Stimulated activated CD8-positive, alpha-beta memory T cell treated with anti-CD3 and anti-CD28 coated beads, Interleukin-15, amount 100 ng/mL, for 4 hours (primary cell): ENCODE measurements at places on chromosomes 6 and 20.

DNA sequence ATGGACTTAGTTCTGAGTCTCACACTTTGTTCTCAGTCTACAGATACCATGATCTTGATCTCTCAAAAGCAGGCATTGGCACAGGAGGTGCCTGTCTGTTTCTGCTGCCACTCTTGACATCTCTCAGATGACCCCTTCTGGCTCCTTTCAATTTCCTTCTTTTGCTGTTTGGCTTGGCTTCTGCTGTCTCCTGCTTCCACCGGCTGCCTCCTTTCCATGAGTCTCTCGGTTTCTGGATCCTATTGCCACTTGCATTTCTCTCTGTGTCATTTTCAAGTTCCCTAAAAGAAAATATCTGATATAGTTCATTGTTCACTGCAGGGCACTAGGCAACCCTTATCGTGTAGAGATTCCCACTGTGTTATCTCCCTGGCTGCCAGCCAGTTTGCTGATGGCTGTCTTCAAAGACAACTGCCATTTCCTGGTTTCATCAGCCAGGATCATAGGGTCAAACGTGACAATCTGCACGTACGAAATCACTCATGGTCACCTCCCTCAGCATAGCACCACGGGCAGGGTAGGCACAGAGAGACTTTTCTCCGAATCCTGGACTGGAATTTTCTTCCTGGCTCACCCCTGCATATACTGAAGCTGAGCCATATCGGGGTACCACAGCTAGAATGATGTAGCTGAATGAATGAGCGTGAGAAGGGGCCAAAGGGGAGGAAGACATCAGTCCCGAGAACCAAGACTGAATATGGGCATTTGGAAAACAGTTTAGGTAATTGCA is 144.6 kb upstream of the TMEM170B start:
- DNase-seq = no peak

GRCh38 chr6:163302747-163303146 is 111.8 kb upstream of the QKI start:
- DNase-seq = no peak

DNA sequence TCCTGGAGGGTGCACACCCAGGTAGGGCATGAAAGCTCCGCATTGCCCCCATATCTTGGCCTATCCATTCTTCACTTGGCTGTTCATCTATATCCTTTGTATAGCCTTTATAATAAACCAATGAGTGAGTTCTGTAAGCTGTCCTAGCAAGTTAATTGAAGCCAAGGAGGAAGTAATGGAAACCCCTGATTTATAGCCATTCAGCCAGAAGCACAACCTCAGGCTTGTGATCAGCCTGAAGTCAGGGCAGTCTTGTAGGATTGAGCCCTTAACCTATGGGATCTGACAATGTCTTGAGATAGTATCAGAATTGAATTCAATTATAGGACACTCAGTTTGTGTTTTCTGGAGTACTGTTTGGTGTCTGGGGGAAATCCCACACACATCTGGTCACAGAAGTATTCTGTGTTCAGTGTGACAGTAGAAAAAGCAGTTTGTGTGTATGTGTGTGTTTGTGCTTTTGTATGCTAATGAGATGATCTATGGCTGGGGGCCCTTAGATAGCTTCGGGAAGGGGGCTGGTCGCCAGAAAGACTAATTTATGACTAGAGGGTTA is 5.7 kb downstream of the NT5E start:
- DNase-seq = no peak

DNA sequence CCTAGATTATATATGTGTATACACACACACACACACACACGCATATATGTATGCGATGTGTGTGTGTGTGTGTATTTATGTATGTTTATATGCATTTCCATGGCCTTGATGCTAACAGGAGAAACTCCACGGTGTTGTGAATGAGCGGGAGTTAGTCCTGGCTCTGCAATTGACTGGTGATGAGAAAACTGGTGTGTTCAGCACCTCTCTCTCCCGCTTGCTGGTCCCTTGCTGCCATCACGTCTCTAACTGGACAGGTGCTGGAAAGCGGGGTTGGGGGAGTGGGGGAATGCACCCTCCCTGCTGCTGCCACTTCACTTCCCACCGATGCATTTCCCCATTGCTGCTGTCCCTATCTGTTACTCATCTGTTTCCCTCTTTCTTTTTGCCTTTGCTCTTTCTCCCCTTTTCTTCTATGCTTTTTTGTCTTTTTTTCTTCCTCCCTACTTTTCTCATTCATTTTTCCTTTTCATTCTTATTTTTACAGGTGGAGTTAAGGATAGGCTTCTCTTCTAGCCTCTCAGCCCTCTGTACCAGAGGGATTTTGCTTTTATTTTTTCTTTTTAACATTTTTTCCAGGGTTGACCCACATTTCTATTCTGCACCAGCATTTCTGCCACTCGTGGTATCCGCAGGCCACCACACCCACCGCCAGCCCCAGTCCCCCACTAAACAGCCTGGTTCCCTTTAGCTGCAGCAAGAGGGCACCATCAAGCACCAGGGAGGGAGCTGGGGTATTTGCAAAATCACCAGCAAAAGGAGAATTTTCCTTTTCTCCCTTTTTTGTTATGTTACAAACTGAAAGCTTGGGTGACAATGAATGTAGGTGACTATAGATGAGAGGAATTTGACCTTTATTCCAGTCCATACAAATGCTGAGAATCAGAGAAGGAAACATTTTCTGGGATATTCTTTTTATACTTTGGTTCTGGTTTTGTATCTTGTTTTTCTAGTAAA is 115.6 kb downstream of the TCP11 start:
- DNase-seq = no peak

DNA sequence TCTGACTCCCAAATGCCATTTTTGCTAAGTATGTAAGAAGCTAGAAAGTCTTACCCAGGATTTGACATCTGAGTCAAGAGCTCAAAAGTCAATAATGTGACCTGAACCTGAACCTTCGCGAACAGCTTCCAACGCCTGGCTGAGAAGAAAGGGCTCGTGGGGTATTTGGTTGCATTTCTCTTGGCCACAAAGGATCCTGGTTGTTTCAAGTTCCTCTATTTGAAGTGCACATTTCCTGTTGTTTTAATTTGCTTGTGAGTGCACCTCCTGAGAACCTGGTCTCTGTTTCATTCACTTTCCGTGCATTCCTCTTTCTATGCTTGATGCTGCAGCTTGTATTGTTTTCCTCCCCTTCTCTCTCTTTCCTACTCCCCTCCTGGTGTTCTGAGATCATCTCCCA is 212.5 kb downstream of the FOXA2 start:
- DNase-seq = no peak

GRCh38 chr6:149727793-149728498 is 10.0 kb upstream of the LATS1 start:
- no peak for DNase-seq
